Breast epithelium (tissue), 4 donors: ENCODE measurements at places on chromosomes 12 and 14.

DNA sequence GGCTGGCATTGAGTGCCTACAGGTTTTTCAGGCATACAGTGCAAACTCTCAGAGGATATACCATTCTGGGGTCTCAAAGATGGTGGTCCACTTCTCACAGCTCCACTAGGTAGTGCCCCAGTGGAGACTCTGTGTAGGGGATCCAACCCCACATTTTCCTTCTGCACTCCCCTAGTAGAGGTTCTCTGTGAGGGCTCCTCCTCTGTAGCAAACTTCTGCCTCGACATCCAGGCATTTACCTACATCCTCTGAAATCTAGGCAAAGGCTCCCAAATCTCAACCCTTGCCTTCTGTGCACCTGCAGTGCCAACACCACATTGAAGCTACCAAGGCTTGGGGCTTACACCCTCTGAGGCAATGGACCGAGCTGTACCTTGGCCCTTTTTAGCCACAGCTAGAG is 179.2 kb downstream of the CCDC91 start:
- DNase-seq: no peak

GRCh38 chr12:4961311-4961710 is 51.6 kb downstream of the KCNA1 start:
- no peak for DNase-seq

- peak; percentile 65 for DNase-seq
Measured at GRCh38 chr14:67571275-67571990, 28.6 kb downstream of the PIGH start.

GRCh38 chr12:27539191-27539631 is 15.2 kb downstream of the PPFIBP1 start:
- DNase-seq: no peak

DNA sequence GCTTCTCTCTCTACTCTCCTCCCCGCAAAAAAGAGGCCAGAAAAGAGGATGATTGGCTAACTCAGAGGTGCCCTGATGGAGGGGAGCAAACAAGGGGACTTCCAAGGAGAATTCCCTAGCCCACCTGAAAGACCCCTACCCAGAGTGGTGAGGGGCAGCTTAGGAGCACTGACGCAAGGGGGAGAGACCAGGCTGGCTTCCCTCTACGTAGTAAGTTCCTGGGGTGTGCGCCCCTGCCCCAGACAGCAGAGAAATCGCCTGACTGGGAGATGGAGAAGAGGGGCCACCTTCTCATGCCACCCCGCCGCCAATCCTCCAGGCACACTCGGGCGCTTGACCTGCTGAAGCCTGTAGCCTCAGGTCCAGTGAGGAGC is 2.1 kb upstream of the DIO3 start:
- DNase-seq: no peak

DNA sequence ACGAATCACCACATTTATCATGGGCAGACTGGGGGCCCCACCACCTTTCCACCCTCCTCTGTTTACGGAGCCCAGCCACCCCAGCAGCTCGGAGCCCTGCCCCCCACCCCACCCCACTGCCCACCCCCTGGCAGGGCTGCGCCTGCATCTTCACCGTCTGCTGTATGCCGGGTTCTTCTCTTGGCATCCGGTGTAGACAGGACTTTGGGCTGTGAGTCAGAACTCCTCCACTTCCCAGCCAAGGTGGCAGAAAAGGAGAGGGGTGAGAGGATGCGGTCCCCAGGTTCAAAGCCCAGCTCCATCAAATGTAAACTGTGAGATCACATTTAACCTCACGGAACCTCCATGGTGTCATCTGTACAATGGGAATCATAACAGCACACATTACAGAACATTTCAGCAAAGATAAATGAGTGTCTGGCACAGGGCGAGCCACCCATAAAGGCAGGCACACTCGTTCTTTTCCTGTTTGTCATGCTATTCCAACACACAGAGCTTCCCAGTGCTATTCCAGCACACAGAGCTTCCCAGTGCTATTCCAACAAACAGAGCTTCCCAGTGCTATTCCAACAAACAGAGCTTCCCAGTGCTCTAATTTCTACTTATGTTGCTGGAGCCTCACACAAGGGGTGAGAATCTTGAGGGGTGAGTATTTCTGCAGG is 292.7 kb upstream of the RTL1 start:
- DNase-seq: no peak

- no peak for DNase-seq
Measured at GRCh38 chr14:104254735-104255400, 116.5 kb downstream of the KIF26A start.

- DNase-seq: no peak
Measured at GRCh38 chr14:55553791-55554190, 26.2 kb upstream of the KTN1 start.

- no peak for DNase-seq
Measured at GRCh38 chr12:69007855-69008351, 74.9 kb upstream of the CPM start.

DNA sequence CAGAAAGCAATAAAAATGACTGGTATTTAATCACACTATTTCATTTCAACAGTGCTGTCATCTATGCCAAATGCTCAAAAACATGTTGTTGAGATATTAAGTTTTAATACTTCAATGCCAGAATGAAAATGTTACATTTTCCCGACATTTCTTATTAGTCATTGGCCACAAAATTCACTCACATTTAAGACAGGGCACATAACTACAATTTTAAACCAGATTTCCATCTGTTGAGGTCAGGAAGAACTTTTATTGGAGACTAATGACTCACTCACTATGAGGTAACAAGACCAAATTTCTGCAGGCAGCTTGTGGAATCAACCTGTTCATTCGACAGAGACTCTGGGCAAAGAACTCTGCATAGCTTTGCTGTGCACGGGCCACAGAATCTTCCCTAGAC is 36.8 kb downstream of the PPTC7 start:
- no peak for DNase-seq

DNA sequence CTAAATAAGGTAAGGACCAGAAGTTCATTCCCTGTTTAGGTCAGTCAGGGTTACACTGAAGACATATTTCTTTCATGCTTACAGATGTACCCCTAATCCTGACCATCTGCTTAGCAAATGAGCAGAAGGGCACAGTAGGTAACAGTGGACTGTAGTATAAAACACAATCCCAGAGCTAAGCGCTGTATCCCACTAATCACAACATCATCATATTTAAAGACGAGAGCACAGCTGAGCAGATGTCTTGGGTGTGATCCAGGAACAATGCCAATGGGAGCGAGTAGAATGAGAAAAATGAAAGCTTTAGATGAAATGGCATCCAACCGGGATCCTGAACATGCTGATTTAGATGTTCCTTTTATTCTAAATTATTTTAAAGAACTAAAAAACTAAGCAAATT is 213.4 kb downstream of the CCER1 start:
- DNase-seq: no peak

- DNase-seq: no peak
Measured at GRCh38 chr12:5242440-5242839, 189.5 kb upstream of the NTF3 start.

DNA sequence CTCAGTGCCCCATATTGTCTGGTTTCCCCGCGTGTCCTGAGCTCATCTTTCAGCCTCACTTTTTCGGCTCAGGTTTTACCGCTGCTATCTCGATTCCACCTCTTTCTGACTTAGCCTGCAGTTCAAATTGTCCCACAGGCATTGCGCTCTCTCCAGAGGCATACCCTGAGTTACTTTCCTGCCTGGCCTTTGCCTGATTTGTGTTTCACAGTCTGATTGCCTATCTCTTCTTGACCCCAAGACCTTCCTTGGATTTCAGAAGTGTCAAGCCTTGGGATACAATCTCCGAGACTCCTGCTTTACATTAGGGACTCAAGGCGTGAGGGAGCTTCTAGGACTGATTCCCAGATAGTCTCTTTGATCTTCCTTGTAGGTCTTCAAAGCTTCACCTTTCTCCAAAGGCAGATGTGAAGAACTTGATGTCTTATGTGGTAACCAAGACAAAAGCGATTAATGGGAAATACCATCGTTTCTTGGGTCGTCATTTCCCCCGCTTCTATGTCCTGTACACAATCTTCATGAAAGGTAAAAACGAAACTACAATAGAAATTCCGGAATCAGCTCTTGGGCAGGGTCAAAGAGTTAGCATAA is 629 bp downstream of the LETMD1 start:
- no peak for DNase-seq

GRCh38 chr14:32250681-32251080 is 47.6 kb upstream of the RNU6-8 start:
- no peak for DNase-seq

GRCh38 chr14:49986343-49987014 is 93.6 kb downstream of the ARF6 start:
- no peak for DNase-seq

- DNase-seq: no peak
Measured at GRCh38 chr14:64703395-64704142, 655 bp upstream of the PLEKHG3 start.

DNA sequence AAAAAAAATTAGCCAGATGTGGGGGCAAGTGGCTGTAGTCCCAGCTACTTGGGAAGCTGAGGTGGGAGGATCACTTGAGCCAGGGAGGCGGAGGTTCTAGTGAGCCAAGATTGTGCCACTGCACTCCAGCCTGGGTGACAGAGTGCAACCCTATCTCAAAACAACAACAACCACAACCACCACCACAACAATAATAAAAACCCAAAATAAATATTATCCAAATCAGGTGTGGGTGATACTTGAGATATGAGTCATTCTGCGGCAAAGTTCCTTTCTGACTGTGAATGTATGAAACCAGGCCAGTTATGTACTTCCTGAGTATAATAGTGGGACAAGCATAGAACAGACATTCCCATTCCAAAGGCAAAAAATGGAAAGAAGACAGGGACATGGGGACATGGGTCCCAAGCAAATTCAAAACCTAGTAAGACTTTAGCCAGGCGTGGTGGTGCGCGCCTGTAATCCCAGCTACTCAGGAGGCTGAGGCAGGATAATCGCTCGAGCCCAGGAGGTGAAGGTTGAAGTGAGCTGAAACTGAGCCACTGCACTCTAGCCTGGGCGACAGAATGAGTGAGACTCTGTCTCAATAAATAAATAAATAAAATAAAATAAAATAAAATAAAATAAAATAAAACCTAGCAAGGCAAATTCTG is 9.7 kb upstream of the ERC1 start:
- DNase-seq: no peak

DNA sequence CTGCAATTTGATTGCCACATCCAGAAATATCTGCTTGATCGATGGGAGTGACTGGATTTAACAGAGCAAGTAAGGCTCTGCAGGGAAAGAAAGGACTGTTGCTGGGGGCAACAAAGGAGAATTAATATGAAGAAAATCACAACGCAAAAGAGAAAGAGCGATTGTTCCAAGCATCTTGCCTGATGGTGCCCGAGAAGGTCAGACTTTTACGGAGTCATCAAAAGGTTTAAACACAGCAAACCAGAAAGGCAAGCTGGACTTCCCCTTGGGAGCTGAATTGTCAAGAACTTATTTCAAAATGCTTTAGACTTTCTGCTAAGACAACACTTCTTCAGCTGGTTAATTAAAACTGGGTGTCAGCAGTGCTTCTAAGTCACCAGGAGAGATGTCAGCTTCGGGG is 791.5 kb downstream of the MED13L start:
- no peak for DNase-seq

DNA sequence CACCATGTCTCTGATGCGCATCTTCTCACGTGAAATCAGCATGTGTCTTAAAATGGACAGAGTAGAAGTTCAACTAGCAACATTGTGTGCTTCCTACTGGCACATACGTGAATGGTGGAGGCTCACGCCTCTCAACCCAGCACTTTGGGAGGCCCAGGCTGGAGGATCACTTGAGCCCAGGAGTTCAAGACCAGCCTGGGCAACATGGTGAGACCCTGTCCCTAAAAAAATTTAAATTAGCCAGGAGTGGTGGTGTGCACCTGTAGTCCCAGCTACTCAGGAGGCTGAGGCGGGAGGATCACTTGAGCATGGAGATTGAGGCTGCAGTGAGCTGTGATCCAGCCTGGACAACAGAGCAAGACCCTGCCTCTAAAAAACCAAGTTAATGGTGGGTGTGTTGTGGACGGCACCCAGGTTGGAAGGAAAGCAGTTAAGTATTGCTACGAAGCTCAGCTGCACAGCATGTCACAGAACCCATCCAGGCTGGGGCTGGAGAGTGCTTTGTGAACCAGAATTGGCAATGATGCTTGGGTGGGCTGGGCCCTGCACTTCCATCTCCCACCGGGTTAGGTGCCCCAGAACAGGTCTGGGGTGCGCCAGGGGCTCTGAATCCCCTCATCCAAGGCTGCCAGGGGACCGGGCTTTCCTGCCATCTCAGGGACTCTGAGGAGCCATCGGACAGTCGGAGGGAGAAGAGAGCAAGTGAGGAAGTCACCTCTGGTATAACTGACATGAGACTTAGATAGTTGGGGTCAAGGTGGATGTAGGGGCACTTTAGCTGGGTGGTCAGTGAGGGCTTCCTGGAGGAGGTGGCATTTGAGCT is 33.0 kb upstream of the ULK1 start:
- no peak for DNase-seq

GRCh38 chr12:15216036-15216889 is 5.0 kb downstream of the RERG start:
- no peak for DNase-seq

DNA sequence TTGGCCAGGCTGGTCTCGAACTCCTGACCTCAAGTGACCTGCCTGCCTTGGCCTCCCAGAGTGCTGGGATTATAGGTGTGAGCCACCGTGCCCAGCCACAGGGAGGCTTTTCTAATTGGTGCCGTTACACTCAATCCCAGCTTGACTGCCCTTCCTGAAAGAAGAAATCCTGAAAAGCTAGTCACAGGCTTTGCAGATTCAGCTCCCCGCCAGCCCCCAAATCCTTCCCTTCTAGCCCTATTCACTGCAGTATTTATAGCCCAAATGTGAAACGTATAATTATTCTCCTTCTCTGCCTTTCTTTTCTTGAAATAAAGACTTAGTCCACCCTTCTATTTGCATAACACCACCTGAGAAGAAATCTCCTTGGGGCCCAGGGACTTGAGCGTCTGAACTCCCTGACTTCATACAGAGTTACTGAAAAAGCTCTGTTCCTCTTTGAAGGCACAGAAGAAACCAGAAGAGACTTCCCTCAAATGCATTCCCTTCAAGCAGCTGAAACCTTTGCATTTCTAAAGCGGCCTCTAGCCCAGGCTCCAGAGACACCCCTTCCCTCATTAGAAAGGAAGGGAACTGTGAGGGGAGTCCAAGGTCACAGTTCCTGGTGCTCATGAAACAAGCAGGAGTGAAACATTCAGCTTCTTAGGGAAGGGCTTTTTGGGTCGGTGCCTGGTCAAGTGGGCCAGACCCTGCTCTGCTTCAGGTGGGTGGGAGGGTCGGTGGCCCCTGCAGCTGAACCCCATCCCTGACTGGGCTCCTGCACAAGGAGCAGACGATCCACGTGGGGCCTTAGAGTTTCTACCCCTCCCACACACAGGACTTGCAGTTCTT is 42.3 kb upstream of the BATF start:
- DNase-seq: no peak

GRCh38 chr14:82492157-82492556 is 958.5 kb upstream of the SEL1L start:
- DNase-seq: no peak
